Right cardiac atrium (tissue), 5 donors: ENCODE measurements at places on chromosomes 4 and X. TPM values are rescaled to one million over a fixed set of nuclear protein-coding genes. Genes with fewer than 3 reads are reported as not detected.

GRCh38 chr4:107888237-107888636 lies 43.1 kb upstream of the CYP2U1 start:
- DNase-seq: no peak

GRCh38 chr4:99029852-99030251 lies 34.3 kb downstream of the METAP1 start:
- DNase-seq: no peak

DNA sequence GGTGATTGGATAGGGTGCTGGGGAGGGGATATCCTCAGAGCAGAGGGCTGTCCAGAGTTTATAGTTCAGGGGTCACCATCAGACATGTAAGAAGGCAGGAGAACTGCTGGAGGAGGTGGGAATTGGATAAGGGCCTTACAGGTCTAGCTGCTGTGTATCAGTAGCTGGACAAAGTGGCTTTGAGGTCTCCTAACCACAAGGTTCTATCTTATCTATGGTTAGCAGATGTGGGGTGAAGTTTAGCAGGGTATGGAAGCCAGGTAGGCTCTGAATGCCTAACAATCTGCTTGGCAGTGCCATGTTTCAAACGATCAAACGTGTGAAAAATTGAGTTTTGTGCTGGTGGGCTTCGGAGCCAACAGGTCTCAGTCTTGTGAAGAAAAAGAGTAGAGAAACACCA lies 32.1 kb upstream of the MAGEA8 start:
- DNase-seq: no peak

DNA sequence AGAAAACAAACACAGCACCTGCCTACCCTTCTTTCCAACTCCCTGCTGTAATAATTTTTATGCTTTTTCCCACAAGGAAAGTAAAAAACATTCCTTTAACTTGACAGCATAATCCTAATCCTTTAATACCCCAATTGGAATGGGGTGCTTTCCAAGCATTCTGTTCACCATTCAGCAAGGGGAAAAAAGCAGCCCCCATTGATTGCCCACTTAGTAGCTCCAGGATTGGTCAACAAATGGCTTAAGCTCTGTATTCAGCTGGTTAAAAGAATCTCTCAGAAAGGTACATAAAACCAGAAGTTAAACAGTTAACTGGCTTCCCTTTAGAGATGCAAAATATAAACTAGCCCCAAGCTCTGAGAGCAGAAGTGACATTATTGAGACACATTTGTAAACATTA lies 194.8 kb upstream of the ATOH1 start:
- DNase-seq: no peak

GRCh38 chr4:180449395-180449956 lies 1793.7 kb upstream of the TENM3 start:
- no peak for DNase-seq

DNA sequence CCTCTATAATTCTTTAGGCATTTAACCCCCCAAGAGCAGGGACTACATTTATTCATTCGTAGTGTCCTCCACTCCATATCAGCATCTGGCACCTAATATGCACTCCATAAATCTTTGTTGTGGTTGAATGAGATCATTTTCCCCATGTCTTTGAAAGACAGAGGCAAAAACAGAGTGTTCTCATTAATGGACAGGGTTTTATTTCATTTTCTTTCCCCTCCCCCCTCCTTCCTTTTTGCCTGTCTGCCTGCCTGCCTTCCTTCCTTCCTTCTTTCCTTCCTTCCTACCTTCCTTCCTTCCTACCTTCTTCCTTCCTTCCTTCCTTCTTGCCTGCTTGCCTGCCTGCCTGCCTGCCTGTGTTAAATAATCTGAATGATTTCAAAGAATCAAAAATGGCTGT lies 83.2 kb downstream of the SHROOM3 start:
- DNase-seq: no peak

Gene SPANXB1
- total RNA-seq: not detected
